SK-N-DZ (cell line): ENCODE measurements at places on chromosomes 12 and 14.

DNA sequence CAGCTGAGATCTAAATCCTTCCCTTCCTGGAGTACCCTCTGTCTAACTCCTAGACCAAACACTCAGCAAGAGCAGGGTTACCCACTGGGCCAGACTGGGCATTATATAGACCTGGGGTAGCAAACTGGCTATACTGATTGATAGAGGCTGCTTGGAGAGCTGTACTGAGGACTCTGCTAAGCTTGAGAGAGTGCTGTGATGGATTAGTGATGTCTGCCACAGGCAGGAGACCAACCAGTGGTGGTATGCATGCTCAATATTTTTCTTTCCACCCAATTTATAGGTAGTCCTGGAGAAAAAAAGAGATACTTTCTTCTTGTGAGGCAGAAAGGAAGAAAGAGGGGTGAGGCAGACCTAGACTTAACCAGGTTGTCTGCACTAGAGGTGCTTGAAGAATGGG is 33.3 kb downstream of the DTX1 start:
- DNase-seq: no peak

GRCh38 chr12:132807295-132808092 is 21.2 kb downstream of the GOLGA3 start:
- no peak for DNase-seq

DNA sequence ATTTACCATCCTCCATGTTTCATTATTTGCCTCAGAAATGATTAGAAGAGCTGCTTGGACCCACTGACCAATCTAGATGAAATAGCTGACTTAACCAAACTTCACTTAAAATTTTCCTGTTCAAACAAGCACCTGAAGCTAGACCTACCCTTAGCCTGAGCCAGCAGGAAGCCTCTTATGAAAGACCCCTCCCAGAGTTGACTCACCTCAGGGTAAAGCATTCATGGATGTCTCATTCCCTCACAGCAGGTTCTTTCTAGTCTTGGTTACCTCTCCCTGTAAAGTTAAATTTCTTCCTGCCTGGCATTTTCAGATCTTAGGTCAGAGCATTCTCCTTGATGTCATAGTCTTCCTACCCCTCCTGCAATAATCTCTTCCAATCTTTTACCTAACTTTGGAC is 1209.8 kb downstream of the FLRT2 start:
- no peak for DNase-seq

DNA sequence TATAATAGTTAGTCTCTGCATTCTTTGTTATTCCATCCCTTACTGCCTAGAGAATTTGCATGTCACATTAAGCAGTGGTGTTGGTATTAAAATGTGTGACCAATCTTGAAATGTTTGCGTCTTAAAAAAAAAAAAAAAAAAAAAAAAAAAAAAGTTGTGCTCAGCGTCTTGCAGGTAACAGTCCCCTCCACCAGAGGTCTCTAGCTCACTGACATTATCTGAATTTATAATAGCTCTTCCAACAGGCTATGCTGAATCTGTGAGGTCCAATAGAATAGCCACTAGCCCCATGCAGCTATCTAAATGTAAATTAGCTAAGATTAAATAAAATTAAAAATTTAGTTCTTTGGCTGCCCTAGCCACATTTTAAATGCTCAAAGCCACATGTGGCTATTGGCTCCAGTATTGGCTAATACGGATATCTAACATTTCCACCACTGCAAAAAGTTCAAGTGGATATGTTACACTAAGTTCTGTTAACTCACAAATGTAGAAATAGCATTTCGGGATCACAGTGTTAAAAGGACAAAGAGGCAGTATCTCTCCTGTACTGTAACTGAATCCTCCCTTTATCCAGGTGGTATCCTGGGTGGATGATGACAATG is 28.7 kb downstream of the NKX2-8 start:
- peak; percentile 34 for DNase-seq

- no peak for DNase-seq
Observed at GRCh38 chr14:70358631-70359030, 852 bp downstream of the COX16 start.

DNA sequence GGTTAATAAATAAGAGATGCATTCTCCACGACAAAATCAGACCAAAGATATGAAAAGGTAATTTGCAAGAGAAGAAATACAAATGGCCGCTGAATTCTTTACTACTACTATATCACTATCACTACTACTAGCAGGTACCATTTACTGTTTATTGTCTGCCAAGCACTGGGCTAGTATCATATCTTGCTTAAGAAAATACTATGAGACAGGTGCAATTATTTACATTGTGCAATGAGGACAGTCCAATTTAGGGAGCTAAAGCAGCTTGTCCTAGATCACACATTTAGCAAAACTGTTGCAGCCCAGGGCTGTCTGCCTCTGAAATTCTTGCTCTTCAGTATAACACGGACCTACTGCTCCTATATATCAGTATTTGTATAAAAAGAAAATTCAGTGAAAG is 52.8 kb downstream of the CRADD start:
- no peak for DNase-seq

DNA sequence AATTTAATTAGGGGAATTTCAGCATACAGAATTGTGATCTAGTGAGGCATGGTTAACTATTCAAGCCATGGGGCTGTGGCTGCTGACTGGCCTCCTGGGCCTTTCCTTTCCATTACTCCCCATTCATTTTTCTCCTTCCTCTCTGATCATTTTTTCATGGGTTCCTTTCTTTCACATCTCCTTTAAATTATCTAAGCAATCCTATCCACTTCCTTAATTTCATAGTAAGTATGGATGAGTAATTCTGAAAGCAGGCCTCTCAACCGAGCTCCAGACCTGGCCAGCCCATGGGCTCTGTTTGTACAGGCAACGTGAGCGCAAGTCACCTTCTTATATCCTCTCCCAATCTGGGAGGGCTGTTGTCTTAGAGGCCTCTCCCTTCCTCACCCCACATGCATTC is 13.4 kb downstream of the CKAP4 start:
- no peak for DNase-seq

DNA sequence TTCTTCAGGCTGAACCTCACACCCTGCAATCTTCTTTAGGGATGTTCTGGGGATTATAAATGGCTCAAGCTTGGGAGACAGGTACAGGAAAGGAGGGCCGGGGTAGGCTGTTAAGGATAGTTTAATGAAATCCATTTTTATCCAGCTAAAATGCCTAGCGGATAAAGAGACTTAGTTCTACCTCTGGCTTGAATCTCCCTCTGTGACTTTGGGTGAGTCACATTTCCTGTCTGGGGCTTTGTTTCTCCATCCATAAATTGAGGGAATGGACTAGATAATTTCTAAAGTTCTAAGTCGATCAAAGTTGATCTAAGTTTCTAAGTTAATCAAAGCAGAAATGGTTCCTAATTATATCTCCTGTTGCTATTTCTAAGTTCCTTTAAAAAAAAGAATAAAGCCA is 319.6 kb upstream of the E2F7 start:
- DNase-seq: no peak

DNA sequence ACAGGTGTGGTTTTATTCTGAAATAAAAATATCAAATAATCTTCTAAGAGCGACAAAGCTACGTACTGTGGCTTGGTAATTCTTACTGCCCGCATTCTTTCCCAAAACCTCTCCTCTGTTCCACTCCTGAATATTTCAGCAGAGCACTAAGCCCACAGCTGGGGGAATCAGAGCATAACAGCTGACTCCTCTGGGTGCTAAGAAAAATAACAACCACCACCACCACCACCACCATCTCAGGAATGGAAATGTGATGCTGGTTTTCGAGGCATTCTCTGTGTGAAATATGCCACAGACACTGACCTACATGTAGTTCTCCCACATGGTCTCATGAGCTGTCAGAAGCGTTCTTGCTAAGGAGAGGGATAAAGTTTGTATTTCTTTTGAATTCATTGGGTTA is 183.7 kb downstream of the BMP4 start:
- no peak for DNase-seq

DNA sequence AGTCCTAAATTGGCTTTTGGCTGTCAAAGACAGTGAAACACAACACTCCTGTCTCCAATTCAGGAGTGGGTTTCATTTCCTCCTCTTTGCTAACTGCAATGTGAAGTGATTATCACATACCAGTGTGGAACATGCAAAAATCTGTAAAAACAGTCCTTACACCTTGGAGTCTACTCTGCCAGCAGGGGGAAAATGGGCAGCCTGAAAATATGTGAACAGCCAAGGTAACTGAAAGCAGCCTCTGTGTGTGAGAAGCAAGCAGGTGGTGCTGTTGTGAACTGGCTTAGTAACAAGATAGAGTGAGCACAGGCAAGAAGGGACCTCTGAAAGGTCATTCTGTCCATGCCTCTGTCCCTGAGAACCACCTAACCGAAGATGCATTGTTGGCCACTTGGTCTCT is 6.0 kb downstream of the PRMT8 start:
- DNase-seq: no peak

- DNase-seq: peak; percentile 86
Observed at GRCh38 chr14:104206281-104206904, 68.0 kb downstream of the KIF26A start.

- no peak for DNase-seq
Observed at GRCh38 chr12:105113094-105113493, 5.6 kb downstream of the WASHC4 start.

DNA sequence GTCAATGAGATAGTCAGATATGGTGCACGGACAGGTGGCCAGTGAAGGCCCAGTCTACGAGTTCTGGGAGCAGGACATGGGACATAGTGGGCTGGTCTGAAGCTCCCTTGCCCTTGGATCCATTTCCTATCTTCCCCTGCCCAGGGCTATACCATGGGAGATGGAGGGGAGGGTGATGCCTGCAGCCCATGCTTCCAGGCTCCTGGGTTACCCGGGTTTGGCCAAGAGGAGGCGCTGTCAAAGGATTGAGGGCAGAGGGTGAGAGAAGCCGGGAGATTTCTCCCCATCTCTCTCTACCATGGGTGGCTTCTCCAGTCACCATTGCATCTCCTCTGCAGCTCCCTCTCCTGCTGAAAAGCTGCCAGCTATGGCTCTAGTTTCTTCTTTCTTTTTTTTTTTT is 52.8 kb upstream of the LHX5 start:
- no peak for DNase-seq

- DNase-seq: no peak
Observed at GRCh38 chr12:4275870-4276301, 2.3 kb downstream of the CCND2 start.

- peak; percentile 69 for DNase-seq
Observed at GRCh38 chr12:113162102-113163029, 12.8 kb downstream of the CFAP73 start.

DNA sequence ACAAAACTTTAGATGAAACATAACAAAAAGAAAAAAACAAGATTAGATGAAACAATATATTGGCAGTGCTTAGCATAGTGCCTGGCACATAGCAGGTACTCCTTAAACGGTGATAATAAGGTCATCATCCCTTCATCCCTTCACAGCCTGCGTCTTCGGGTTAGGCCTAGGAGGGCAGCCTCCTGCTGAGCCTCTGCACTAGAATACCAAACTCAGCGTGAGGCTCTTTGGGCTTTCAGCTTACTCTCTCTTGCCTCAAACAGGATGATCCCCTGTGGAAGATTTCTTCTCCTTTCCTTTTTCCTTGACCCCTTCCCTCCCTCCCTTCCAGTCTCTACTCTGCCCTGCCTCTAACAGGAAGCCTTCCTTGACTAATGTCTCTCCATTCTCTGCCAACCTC is 14.4 kb upstream of the FIGNL2 start:
- no peak for DNase-seq

DNA sequence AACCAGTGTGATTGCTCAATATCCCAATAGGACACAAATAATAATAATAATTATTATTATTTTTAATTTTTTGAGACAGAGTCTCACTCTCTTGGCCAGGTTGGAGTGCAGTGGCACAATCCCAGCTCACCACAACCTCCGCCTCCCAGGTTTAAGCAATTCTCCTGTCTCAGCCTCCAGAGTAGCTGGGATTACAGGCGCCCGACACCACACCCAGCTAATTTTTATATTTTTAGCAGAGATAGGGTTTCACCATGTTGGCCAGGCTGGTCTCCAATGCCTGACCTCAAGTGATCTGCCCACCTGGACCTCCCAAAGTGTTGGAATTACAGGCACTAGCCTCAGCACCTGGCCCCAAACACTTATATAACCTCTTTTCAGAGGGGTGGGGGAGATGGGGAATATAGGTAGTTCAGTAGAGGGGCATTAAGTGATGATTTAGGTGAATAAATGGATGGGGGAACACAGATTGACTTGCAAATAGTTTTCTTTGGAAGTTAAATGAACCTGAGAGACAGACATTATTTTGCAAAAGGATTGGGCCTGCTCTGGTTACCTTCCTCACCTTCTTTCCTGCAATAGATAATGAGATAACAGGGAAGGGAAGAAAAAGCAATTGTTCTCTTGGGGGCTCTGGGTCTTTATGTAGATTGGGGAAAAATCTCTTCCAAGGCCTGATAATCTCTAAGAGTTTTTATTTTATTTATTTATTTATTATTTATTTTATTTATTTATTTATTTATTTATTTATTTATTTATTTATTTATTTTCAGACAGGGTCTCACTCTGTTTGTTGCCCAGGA is 57.7 kb downstream of the RESF1 start:
- DNase-seq: no peak

DNA sequence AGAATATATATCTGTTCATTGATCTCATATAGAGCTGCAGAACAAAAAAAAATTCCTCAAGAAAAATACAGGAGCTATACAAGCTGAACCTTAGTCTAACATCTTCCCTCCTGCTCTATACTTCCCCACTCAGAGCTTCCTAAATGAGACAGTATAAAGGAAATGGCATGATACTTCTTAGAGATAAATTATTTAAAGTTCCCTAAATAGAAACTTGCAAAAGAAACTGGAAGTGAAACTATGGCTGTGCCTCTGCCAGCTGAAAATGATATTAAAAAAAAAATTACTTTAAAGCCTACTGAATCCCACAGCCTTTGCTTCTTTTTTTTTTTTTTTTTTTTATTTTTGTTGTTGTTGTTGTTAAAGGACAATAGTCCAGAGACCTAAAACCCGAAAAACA is 11.6 kb upstream of the NEK9 start:
- DNase-seq: no peak

DNA sequence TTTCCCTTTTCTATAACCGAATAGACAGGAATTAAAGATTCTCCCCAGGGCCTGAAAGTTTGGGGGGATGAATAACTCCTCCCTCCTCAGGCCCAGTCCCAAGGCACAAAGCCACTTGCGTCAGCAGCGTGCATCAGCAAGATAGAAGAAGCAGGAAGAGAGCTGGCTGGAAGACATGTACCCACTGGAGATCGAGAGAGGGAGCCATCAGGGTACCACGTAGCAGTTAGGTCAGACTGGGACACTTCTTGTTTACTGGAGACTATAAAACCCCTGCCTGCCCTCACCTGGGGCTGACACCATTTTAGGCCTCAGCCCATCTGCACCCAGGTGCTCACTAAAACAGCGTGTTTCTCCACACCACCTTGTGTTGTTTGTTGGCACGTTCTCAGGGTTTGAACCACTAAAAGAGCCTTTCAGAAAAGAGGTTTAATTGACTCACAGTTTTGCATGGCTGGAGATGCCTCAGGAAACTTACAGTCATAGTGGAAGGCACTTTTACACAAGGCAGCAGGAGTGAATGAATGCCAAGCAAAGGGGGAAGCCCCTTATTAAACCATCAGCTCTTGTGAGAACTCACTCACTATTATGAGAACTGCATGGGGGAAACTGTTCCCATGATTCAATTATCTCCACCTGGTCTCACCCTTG is 93.2 kb downstream of the TMTC3 start:
- DNase-seq: no peak
